ENCODE measurements at places on chromosomes 5 and 9.

DNA sequence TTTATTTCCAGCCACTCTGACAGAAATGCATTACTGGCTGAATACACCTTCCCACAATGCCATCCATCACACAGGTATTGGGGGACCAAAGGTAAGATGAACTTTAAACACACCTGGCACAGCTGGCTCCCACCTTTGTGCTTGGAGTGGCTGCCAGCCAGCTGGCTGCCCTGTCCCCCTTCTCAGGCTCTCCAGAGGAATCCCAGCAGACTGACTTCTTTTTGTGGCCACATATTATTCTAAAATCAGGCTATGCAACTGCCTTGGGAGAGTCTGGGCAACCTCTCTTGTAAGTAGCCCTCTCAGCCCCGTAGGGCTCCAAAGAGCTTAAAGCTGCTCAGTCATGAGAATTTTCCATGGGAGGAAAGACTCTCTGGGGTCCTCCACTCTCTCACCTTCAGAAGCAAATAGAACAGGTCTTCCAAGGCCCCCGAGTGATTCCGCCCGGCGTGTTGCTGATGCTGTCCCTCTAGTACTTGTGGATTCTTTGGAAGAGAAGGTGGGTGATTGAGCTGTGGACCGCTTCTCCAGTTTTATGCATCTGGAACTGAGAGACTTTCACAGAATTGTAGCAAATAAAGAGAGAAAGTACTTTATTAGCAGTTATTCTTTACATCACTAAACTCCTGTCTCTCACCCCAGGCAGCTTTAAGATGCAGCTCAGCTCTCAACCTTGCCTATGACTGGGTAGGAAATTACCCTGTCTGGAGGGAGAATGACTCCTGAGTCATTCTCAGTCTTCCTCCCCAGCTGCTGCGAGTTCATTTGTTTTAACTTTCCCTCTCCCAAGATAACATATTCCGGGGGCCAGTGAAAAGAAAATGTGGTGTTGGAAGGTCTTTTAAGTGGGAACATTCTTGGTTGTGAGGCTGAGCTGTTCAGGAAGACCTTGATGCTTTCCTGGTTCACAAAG lies 159.4 kb upstream of the PITX1 start:
- no peak for DNase-seq

GRCh38 chr9:83456226-83456625 lies 82.0 kb downstream of the FRMD3 start:
- DNase-seq: no peak

- no peak for DNase-seq
Measured at GRCh38 chr5:92421942-92422341, 1038.8 kb upstream of the ARRDC3 start.

DNA sequence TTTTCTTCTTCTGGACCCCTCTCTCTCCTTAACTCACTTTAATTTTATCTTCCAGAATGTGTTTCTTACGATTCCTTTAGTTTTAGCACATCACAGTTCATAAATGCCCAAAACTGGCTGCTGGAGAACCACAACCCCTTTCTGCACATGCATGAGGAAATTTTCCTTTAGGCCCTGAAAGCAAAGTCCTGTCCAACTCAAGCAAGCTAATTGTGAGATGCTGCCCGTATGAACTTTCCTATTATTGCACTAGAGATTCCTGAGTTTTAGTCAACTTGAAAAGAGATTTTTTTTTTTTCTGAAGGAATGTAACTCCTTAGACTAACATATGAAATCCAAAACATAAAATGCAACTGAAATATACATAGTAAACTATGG lies 52.1 kb upstream of the DAB2 start:
- no peak for DNase-seq

DNA sequence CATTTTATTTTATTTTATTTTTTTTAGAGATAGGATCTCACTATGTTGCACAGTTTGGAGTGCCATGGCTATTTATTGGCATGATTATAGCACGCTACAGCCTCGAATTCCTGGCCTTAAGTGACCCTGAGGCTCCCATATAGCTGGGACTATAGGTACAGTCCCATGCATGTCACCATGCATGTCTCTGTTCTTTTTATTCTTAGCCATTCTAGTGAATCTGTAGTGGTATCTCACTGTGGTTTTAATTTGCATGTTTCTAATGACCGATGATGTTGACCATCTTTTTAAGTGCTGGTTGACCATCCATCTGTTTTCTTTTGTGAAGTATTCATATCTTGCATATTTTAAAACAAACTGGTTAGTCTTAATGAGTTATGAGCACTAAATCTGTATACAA lies 76.1 kb downstream of the SLC44A1 start:
- DNase-seq: no peak

- DNase-seq: no peak
Measured at GRCh38 chr5:149247726-149248125, 23.9 kb upstream of the AFAP1L1 start.

DNA sequence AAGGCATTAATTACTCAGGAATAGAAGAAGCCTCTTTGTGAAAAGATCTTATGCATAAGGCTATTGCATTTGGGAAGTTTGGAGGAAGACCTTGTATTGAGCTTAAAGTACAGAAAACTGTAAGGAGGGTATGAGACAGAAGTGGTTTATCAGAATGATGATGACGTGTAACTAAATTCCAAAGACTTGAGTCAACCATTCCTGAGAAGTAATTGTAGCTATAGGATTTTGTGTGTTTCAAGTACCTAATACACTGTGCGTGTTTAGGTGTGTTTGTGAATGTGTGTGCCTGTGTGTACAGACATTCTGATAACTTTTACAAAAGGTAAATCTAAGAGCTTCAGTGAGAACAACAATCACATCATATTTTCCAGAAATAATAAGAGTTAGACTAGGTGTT lies 46.5 kb upstream of the IRX2 start:
- DNase-seq: no peak

DNA sequence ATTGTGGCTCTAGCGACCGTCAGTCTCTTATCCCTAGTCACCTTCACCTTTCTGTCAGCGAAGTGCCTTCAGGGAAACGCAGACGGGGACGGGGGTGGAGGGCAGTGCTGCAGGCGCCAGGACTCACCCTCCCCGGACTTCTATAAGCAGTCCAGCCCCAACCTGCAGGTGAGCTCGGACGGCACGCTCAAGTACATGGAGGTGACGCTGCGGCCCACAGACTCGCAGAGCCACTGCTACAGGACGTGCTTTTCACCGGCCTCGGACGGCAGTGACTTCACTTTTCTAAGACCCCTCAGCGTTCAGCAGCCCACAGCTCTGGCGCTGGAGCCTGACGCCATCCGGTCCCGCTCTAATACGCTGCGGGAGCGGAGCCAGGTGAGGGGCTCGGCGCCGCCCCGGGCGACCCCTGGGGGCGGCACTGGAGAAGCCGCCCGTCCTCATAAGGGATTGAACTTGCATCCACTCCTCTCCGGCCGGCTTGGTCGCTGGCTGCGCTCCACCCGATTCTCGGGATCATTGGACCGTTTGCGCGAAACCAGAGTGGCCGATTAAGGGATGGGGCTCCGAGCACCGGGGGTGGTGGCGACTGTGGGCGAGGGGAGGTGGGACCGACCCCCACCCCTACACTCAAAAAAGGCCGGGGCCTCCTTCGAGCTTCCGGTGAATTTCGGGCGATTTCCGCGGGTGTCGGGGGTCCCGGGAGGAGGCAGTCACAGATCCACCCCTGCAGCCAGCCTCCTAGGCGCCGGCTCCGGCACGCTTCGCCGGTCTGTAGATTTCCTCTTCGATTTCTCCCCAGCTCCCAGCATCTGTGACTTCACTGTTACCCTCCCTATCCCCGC lies 2.7 kb downstream of the PCDHGC5 start:
- DNase-seq: no peak

GRCh38 chr5:66829358-66829674 lies 233.1 kb downstream of the MAST4 start:
- DNase-seq: no peak

- DNase-seq: no peak
Measured at GRCh38 chr9:100086097-100086635, 12.6 kb downstream of the ERP44 start.

DNA sequence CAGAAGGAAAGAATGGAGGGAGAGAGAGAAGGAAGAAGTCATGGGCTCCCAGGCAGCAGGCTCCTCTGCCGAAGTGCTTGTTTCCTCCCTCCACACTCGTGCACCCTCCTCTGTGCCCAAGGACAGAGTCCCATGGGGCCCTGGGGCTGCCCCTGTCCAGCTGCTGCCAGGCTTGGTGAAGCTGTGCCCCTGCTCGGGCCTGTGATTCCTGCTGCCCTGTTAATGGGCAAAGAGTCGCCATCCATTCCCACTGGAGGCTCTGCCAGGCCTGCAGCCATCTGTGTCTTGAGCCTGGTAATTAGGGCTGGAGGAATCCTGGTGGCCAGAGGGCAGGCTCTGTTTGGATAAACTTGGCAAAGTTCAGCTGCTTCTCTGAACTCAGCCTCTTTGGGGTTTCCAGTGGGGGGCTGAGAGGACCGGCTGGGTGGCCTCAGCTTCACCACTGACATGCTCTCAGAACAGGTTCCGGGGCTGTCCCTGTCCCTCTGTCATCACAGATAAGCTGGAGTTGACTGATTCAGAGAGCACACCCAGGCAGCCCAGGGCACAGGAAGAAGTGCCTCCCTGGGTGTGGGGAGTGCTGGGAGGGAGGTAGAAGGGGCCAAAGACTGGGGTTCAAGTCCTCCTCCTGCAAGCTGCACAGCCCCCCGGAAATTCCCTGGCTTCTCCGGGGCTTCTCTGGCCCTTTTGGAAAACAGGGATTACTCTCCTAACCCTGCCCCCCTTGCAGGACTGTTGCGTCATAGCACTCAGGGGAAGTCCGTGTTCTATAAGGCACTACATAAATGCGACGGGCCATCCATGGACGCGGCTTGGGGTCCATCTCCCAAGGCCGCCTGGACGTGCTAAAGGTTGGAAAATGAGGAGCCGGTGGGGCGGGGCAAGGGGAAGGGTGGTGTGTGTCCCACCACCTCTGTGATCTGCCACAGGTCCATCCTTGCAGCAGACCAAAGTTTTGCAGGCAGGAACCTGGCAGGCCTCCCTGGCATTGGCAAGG lies 154.8 kb downstream of the PAX5 start:
- DNase-seq: no peak

- DNase-seq: no peak
Measured at GRCh38 chr5:151296974-151297373, 6.6 kb downstream of the SLC36A3 start.

DNA sequence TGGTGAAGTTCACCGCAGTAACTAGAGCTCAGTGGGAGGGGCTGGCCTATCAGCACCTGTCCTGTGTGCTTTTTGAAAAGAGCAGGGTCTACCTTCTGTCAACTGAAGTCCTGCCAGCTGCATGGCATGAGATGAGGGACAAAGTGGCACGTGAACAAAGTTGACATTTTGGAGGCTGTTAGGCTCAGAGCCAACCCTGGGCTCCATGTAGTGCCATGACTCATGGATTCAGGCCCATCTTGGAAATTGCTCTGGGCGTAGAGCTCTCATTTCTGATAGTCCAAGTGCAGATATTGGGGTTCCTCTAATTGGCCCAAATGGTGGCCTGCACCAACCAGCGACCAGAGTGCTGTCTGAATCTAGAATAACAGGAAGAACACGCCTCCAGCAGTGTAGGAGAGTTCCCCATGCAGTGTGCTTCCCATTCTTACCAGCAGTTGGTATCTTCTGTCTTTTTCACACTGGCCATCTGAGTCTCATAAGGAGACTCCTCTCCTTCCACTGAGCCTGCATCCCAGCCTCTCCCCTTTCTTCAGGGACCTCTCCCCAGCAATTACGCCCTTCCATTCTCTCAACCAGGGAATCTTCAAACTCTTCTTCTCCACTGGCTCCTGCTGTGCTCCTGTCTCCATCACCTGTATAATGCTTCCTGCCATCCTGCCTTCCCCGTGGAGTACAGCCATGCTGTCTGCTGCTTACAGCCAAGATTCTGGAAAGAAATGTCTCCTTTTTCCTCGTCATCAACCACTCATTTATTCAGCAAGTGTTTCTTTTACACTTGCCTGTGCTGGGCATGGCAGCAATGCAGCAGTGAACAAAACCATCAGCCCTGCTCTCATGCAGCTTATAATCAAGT lies 30.4 kb downstream of the IRF1 start:
- no peak for DNase-seq

DNA sequence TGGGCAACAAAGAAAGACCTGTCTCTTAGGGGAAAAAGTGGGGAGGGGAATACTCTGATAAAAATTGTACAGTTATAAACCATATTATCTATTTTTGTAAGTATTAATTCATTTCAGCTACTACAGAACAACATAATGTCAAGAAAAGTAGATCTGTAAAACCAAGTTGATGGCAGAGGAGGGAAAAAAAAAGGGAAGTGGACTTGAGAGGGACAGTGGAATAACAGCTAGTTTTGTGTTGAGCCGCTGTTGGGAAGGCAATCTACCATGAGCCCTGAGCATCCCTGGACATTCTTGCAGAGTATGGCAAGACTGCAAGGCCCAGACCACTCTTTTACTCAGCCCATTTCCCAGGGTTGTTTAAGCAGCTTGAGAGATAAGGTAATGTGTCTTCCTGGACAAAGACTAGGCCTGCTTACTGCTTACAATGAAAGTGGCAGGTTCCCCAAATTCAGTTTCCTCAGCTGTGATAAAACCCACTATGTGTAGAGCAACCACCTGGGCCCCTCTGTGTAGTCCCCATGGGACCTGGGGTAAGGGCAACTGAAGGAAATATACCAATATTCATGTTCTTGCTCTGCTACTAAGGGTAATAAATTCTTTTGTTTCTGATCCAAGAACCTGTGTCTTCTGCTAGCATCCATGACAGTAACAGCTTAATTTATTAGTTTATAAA lies 25.0 kb downstream of the CEP120 start:
- DNase-seq: no peak

DNA sequence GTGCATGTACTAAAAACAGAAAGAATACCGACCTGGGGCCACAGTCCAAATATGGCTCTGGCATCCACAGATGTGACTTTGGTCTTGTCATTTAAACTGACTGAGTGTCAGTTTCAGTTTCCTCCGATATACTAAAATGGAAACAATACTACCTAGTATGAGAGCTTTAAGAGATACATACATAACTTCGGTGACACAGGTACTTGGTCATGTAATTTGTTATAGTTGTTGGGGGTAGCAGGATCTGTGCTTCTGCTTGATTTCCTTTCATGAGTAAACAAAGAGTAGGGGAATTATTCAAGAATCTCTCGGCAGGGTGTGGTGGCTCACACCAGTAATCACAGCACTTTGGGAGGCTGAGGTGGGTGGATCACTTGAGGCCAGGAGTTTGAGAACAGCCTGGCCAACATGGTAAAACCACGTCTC lies 32.1 kb downstream of the MTMR12 start:
- DNase-seq: no peak

- no peak for DNase-seq
Measured at GRCh38 chr9:137669261-137669672, 50.5 kb downstream of the EHMT1 start.

- DNase-seq: no peak
Measured at GRCh38 chr5:56658972-56659371, 156.4 kb upstream of the MAP3K1 start.

- no peak for DNase-seq
Measured at GRCh38 chr9:5438301-5439162, 807 bp upstream of the PLGRKT start.

- no peak for DNase-seq
Measured at GRCh38 chr5:119367502-119368237, 11.9 kb downstream of the TNFAIP8 start.
